ENCODE measurements at places on chromosomes 5 and 9. TPM values are rescaled to one million over a fixed set of nuclear protein-coding genes. Genes with fewer than 3 reads are reported as not detected.

Gene WDR41
- total RNA-seq: 35.6 TPM

DNA sequence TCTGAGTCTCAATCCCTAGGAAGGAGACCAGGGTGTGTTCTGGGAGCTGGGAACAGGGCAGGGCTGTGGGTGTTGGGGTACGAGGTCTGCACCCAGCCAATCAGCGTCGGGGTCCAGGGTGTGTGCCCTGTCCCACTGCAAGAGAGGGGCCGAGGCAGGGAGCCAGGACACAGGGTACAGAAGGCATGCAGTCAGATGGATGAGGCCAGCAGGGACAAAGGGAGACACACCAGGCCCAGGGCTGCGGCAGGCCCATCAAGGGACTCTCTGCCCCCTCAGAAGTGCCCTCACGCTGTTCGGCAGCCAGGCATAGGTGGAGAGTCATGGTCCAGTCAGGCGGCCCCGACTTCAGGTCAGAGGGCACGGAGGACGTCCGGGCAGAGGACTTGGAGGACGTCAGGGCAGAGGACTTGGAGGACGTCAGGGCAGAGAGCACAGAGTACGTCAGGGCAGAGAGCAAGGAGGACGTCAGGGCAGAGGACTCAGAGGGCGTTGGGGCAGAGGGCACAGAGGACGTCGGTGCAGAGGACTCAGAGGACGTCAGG, 28.8 kb upstream of the ADAMTS2 start:
- peak; percentile 12 for DNase-seq

GRCh38 chr5:141816598-141817399, 61.4 kb downstream of the PCDH1 start:
- no peak for DNase-seq

Gene INSL6
- not detected for total RNA-seq

Gene HMGCS1
- total RNA-seq: 92.5 TPM

Gene FBP2
- not detected for total RNA-seq

DNA sequence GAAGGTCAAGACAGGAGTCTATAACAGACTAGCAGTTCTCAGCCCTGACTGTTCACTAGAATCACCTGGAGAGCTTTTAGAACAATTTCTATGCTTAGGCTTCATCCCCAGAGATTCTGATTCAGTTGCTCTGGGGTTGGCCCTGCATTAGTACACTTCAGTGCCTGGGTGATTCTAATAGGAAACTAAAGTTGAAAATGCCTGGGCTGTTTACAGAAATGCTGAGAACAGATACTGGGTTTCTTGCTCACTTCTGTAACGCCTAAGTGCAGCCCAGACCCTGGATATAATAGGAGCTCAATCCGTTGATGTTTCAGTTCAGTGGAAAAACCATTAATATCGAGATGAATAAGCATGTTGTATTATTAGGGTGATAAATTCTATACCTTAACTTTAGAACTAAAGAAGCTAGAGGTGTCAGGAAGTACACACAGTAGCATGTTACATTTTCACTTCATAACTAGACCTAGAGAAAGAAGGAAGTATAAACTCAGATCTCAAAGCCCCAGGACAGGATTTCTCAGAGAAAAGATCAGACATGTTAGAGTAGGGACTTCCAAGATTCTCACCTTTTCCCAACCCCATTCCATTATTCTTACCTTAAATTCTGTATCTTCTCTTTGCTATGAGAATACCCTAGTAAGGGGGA, 20.4 kb downstream of the HAVCR2 start:
- no peak for DNase-seq

- DNase-seq: no peak
These were observed 158.7 kb downstream of the TMEM167A start for GRCh38 chr5:82918311-82919031.

GRCh38 chr9:95552814-95553546, 36.2 kb upstream of the PTCH1 start:
- DNase-seq: no peak

DNA sequence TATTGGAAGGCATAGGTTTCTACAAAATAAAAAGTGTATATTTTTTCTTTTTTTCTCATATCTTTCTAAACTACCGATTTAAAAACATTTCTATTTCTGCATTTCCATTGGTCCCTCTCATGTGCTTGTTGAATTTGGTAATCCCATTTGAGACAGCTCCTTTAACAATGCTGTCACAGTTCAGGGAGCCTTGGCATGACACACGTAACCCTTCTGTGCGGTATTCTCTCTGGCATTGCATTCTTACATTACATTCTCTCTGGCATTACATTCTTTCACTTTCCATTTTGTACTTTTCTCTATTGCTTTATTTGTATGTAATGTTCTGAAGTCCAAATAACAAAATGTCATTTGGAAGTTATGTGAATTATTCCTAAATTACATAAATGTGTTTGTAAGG, 150.7 kb upstream of the RASGRF2 start:
- no peak for DNase-seq

GRCh38 chr9:134025606-134026541, 593 bp downstream of the BRD3OS start:
- peak; percentile 38 for DNase-seq

GRCh38 chr9:90830051-90830450, 28.4 kb downstream of the SYK start:
- DNase-seq: no peak

Gene ZNF474
- 2.7 TPM for total RNA-seq

GRCh38 chr9:3758816-3759576, 233.2 kb upstream of the RFX3 start:
- no peak for DNase-seq

Gene PLPPR1
- total RNA-seq: 2.7 TPM

DNA sequence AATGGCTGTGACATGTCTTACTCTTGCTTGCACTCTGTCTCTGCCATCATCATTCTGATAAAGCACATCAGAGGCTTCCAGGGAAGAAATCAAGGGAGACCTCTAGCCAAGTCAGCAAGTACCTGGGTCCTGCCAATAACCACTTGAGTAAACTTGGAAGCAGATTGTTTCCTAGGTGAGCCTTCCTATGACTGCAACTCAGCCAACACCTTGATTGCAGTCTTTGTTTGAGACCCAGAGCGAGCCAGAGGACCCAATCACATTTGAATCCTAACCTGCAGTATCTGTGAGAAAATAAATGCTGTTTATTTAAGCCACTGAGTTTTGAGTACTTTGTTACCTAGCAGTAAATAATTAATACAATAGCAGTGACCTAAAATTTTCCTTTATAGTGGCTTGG, 356.8 kb upstream of the CHD1 start:
- DNase-seq: no peak

DNA sequence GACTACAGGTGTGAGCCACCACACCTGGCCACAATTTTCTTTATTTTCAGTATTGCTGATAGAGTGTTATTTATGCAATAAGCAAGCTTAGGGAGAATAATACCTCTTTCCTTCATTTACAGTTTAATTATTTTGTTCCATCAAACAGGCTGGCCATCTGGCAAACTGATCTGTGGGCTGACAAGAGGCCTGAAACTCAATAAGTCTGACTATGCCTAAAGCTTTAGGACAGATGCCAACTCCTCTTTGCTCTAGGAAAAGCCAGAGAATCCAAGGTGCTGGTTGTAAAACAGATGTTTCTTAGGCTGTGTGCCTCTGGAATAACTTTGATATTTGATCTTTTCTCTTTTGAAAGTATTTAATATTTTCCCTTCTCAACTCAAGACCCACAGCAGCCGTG, 98.4 kb downstream of the TARS1 start:
- no peak for DNase-seq

DNA sequence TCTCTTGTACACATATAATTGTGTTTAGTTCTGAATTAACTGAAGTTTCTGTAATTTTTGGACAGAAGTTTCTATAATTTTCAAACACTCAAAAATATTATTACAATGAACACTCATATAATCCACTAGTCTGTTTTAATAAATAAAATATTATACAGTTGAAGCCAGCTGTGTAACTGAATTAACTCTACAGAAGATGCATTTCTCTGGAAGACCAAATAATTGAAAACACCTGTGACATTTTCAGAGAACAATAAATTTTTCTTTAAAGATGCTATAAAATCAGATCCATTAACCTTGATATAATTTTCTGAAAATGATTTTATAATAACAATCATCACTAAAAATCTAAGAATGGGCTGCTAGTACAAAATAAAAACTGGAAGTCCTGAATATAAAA, 14.7 kb downstream of the NADK2 start:
- DNase-seq: no peak

Gene CAMLG
- 38.2 TPM for total RNA-seq

GRCh38 chr9:77820293-77820954, 172.3 kb upstream of the GNA14 start:
- no peak for DNase-seq

Gene OR1Q1
- not detected for total RNA-seq

GRCh38 chr5:93585767-93586385, 2.9 kb downstream of the NR2F1 start:
- no peak for DNase-seq

Gene NUDCD2
- 7.0 TPM for total RNA-seq

Gene ACSL6
- 0.74 TPM for total RNA-seq

Gene GPR107
- total RNA-seq: 33.4 TPM

DNA sequence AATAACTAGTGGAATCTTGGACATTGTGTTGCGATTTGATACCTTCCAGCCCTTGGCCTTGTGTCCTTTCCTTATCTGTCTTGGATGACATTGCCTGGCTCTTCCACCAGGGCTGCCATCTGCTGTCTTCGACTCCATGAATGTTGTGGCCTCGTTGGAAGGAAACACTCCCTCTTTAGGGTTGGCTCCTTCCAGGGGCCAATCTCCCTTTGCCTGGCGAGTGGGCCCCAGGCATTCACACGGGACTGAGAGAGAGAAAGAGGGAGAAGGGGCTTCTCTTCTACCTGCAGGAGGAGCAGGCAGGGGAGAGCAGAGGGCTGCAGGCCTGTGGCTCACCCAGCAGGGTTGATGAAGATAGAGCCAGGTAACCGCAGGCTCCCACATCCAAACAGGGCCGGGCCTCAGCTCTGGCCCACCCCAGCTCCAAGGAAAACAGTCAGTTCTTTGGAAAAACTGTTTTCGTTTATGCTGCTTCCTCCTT, 31.3 kb downstream of the FGF1 start:
- no peak for DNase-seq

DNA sequence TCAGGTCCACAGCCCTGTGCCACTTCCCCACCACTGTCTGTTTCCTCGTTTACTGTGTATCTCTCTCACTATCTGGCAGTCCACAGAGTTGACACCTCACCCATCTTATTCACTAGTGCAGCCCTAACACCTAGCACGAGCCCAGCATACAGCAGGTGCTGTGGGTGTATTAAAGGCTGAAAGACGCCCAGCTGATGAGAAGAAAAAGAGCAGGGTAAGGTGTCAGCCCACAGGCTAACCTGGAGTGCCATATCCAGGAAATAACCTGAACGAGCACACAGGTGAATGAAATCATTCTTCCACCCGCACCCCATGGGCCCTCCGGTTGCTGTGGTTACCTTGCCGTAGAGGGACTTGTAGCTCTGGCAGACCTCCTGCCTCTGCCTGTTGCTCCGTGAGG, 18.6 kb downstream of the ANXA6 start:
- no peak for DNase-seq

DNA sequence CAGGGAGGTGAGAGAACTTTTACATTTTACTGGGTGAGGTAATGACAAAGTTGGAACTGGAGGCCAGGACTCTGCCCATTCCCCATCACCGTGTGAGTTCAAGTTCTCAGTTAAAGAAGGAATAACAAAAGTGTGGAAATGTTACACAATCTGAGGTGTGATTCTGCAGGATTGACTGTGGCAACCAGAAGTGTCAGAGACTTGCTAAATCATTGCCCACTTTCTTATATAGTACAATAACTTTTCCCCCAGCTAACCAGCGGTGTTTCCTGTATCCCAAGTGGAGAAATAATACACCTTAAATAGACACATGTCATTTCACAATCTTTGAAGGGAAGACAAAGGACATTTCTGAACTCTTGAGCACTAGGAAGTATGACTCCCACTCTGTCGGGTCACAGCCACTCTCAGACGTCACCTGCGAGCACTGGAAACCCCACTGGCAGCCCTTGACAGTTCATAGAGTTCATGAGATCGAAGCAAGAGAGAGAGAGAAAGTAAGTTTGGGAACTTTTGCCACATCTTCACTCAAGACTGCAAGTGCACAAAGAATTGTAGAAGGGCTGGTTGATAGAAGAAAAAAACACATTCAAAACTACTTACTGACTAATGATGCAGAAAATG, 28.4 kb downstream of the PAX5 start:
- no peak for DNase-seq

- no peak for DNase-seq
These were observed 5.6 kb upstream of the CYSTM1 start for GRCh38 chr5:140169410-140169809.

GRCh38 chr9:80496901-80497556, 925.3 kb downstream of the TLE4 start:
- no peak for DNase-seq

Gene GEMIN5
- 6.5 TPM for total RNA-seq

GRCh38 chr5:124655921-124656511, 90.4 kb downstream of the ZNF608 start:
- DNase-seq: no peak

- DNase-seq: no peak
These were observed 1210.8 kb downstream of the CDH12 start for GRCh38 chr5:21642312-21642711.

DNA sequence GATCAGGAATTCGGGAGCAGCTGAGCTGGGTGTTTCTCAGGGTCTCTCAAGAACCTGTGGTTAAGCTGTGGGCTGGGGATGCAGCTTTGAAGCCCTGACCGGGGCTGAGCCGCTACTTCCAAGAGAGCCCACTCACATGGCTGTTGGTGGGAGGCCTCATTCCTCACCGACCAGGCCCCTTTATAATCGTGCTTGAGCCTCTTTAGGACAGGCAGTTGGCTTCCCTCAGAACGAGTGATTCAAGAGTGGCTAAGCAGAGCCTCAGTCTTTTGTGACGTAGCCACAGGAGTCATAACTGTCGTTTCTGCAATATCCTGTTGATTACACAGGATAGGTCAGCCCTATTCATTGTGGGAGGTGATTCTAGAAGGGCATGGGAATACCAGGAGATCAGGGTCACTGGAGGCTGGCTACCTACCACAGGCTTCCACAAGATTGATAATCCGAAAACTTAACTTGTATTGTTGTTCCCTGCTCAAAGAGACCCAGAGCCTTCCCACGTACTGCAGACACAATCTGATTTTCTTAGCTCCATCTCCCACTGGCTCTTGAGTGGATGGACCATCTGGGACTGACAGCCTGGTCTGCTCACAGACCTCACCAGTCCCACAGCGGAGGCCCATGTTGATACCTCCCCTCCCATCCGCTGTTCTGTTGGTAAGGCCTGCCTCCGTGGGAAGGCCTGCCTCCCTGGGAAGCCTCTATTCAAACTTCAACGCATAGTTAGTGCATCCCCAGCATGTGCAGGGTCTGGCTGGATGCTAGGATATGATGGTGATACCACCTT, 3.0 kb upstream of the ERGIC1 start:
- no peak for DNase-seq
